ENCODE measurements at places on chromosomes 2 and 18. TPM values are rescaled to one million over a fixed set of nuclear protein-coding genes. Genes with fewer than 3 reads are reported as not detected.

ALPI gene
- not detected for total RNA-seq

SLC38A11 gene
- total RNA-seq: not detected

KCNG2 gene
- not detected for total RNA-seq

UGT1A10 gene
- total RNA-seq: 0.18 TPM

SCN1A gene
- not detected for total RNA-seq

SIX3 gene
- total RNA-seq: 1.6 TPM

Measured in A549 treated with ZK216348 at 1 μM for 4 hours (cell line).